ENCODE measurements at places on chromosomes 7 and 10.

- no peak for DNase-seq
These were observed 137.1 kb downstream of the KAT6B start for GRCh38 chr10:74963549-74963948.

DNA sequence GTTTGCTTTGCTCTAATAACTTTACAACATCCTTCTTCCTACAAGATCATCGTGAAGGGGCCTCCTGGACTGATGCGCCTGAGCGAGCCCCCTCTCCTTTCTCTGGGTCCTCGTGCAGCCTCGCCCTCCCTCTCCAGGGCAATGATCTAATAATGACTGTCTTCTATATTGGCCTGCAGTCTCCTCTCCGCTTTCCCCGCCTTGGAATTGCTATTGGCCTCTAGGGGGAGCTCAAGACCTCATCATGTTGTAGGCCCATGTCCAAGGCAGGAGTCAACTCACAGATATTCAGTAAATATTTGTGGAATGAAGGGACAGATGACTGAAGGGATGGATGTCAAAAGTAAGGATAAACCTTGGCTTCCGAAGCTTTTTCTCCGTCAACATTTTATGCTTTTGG lies 1180.3 kb downstream of the TYW1 start:
- DNase-seq, result peak; percentile 93

- DNase-seq, result no peak
These were observed 28.1 kb downstream of the C10orf53 start for GRCh38 chr10:49707585-49707984.

- no peak for DNase-seq
These were observed 43.1 kb upstream of the ST8SIA6 start for GRCh38 chr10:17497446-17498030.

GRCh38 chr7:101153969-101154692 lies at the start of gene AP1S1:
Gene AP1S1 (plus strand): TSS chr7:101154476. CDS start chr7:101154515, 39 bp downstream.
- DNase-seq, result peak; percentile 99

GRCh38 chr7:146636581-146636980 lies 520.0 kb downstream of the CNTNAP2 start:
- DNase-seq, result peak; percentile 56

DNA sequence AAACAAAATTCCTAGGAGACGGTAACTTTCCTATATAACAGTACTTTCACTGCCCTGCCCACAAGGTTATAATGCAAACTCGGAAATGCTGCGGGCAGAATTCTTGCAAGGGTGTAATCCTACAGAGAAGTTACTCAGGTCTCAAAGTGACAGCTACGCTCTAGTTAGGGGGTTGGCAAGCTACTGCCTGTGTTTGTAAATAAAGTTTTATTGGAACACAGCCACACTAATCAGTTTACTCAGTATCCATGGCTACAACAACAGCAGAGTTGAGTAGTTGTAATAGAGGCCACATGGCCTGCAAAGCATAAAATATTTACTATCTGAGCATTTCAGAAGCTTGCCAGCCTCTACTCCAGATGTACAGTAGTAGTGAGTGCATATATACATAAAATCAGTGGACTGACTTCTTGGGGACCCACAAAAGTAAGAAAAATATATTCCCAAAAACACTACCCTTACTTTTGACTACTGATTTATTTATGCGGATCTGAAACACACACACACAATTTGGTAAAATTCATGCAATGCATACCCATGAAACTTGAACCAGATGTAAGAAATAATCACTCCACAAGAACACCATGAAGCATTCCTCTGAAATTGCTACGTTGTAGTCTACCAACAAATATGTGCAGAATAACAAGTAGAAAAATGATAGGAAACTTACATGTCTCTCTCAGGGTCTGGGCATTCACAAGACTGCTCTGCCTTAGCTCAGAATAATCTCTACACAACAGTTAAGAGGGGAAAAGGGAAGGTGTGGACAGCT lies 53.0 kb downstream of the SMURF1 start:
- DNase-seq, result peak; percentile 66

DNA sequence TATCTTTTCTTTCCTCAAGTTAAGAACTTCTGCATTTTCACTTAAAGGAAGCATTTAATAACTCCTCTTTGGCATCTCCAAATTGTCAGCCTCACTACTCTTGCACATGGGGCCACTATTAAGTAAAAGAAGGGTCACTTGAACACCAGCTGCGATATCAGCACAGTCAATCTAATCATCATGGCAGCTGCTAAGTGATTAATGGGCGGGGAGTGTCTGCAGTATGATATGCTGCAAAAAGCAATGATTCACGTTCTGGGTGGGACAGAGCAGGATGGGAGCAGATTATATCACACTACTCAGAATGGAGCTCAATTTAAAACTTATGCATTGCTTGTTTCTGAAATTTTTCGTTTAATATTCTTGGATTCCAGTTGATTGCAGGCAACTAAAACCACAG lies 447.4 kb upstream of the PFKP start:
- DNase-seq, result peak; percentile 78

DNA sequence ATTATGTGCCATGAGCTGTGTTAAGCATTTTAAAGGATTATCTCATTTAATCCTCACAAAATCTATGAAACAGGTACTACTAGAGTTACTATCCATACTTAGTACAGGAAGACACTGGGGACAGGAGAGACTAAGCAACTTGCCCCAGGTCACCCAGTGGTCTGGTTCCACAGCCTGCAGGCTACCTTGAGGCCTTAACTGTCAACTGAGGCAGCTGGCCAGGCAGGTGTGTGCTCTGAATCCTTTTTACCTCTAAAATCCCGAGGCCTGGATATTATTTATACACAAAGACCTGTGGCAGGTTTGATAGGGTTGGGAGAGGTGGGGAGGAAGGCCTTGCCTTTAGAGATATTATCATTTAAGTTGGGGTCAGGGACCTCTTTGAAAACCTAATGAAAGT lies 3.1 kb downstream of the ZNF777 start:
- no peak for DNase-seq
